D341Med (cell line): ENCODE measurements at places on chromosomes 1 and 21.
A peak's percentile ranks its signal among the peaks of the same experiment; 100 is the strongest.

- DNase-seq = no peak
Measured at GRCh38 chr1:11730429-11730891, 5.5 kb upstream of the AGTRAP start.

DNA sequence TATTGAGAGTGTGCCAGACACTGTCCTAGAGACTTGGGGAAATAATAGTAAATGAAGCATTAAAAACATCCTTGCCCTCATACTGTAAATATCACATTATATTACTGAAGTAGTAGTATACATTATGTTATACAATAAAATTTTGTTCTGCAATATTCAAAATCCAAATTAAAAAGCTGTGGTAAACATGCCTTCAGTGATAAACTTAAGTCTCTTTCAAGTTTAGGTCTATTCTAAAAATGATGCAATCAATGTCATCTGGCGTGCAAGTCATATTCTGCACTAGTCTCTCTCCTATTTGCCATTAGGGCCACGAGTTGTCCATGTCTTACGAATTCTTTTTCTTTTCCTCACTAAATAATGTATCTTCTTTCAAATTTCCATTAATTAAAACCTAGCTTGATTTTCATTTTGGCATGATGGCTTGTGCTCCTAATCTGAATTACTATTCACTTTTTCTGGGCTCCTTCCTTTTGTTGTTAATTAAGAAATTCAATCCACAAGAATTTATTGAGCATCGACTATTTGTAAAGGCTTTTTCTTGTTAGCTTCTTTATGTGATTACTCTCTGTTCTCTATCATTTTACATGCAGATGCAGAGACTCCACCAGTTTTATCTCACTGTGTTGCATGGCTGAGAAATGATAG lies 130.7 kb downstream of the COQ8A start:
- no peak for DNase-seq

- DNase-seq = peak; percentile 82
Measured at GRCh38 chr1:17502326-17502778, 37.1 kb upstream of the ARHGEF10L start.

- no peak for DNase-seq
Measured at GRCh38 chr1:89739013-89739843, 81.6 kb upstream of the LRRC8D start.

DNA sequence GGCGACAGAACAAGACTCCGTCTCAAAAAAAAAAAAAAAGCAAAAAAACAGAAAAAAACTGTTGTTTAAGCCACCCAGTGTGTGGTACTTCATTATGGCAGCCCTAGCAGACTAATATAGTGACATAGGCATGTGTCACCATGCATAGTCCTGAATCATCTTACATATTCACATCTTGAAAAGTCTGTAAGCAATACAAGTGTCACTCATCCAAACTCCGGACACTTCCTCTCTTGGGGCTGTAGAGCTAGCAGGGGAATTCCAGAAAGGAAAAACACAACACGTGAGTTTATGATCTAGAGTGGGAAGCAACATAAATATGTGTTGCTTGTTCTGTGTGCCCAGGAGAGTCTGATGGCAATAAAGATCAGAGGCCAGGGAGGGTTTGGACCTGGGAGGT lies 81.6 kb upstream of the KCNE2 start:
- no peak for DNase-seq

DNA sequence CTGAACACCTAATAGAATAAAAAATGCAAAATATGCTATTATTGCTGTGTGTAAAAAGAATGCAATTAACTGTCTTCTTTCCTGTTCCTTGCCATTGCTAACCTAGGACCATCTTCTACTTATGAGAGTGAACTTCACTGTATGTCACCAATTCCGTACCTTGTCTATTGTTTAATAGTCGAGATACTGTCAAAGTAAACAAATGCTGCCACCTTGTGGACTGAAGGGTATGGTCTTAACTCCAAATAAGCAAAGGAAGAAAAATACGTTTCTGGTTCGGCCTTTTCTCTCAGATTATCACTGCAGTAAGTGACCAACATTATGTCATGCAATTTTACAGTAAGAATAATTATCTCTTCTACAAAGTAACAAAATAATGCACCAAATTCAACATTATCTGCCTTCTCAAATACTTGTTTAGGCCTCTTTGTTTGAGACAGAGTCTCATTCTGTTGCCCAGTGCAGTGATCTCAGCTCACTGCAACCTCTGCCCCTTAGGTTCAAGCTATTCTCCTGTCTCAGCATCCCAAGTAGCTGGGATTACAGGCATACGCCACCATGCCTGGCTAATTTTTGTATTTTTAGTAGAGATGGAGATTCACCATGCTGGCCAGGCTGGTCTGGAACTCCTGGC lies 133.4 kb downstream of the COP1 start:
- peak; percentile 56 for DNase-seq

- DNase-seq = no peak
Measured at GRCh38 chr21:35475762-35476161, 426.7 kb upstream of the RUNX1 start.

DNA sequence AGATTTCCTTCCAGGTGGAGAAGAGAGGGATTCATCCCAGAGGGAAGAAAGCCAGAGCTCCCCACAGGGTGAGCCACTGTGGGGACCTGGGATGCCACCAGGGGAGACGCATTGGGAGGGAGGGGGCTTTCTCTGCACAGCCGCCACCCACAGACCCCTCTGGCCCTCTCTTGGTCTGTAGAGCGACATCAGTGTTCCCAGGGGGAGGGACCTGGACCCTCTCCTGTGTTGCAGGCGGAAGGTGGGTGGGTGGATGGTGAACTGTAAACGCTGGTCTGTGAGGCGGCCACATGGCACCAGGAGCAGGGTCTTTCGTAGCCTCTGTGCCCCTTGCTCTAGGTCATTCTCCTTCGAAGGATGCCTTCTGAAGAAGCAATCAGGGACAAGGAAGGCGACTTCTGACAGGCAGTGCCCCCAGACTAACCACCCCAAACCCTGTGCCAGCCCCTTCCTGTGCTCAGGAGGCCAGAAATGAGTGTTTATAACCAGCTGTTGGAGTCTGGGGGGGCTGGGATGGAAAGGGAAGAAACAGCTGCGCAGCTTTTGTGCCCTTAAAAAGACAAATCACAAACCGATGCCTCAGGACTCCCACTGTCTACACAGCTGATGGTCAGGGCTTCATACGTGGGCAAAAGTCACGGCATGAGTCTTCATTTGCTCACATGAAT lies 121.4 kb upstream of the ZBTB40 start:
- no peak for DNase-seq

DNA sequence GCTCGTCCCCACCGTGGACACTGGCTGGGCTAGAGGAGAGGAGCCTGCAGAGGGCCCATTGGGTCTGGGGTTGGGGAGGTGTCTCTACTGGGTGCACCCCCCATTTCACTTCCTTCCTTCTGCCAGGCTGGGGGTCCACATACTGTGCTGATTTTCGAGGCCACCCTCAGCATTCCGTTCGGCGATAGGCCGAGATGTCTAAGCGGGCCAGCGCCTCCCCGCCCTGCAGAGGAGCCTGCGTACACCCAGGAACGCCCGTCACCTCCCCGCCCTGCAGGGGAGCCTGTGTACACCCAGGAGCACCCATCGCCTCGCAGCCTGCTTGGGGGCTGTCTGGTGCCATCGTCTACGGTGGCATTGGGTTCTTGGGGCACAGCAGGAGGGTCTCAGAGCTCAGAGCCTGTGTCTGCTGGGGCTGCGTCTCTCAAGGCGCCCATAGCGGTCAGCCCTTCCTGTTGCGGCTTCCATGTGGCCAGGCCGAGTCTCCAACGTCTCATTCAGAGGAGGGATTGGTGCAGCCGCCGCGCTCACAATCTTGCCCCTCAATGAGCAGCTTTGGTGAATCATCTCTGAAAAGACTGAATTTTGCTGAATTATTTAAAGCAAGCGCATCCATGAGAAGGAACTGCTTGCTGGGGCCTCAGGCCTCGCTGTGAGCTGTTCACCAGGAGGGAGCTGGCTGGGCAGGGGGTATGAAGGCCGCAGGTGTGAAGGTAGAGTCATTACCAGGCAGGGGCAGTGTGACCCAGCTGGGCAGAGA lies 30.7 kb upstream of the AGPAT3 start:
- DNase-seq = peak; percentile 25

DNA sequence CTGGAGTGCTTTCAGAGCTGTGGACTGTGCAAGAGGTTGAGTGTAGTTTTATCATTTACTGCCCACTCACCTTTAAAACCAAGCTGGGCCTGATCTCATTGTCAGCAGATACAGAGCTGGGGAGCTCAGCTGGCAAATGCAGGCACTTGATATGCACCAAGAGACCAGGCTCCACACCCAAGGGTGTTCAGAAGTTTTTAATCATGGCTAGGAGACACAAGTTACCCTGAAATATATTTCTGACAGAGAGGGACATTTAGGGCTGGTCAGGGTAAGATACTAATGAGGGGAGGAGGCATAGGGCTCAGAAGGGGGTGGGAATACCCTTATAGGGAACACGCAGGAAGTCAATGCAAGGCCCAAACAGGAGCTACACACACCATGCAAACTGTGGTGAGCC lies 153.7 kb downstream of the ELAVL4 start:
- no peak for DNase-seq

DNA sequence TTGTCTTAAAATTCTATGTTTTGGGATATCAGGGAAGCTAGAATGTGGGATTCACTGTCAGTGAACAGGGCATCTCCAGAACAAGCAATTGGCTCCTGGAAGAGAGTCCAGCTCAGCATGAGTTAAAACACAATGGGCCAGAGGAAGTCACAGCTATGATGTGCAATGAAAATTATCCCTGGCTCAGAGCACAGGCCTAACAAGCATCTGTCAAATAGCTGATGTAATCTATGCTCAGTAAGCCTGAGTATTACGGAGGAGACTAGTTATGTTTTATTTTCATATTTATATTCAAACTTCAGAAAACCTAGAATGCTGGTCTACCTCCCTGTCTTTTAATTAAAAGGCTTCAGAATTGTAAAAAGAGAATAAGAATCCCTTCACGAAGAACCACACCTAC lies 41.6 kb downstream of the PARP1 start:
- DNase-seq = no peak

DNA sequence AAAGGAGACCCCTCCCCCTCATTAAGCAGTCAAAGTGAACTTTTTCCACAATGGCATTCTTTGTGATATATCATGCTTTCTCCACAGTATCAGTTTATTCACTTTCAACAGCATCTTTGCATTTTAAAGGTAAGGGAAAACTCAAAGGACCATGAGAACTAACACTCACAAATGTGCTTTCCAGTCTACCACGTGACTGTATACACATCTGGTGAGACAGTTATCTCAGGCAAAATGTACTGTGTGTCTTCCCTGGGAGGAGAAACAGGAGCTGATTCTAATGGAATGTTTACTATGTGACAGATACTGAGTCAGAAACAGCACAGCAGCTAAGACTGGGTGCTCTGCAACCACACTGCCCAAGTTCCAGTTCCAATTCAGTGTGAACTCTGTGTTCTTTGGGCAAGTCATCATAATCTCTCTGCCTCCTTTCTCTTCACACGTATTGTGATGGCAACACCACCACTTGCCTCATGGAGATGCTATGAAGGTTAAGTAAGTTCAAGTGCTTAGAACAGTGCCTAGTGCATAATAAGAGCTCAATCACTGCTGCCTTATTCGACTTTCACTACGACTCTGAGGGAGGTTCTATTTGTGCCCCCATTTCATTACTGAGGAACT lies 79.0 kb downstream of the SLC45A1 start:
- no peak for DNase-seq

GRCh38 chr1:116559304-116559761 lies 11.5 kb downstream of the CD58 start:
- no peak for DNase-seq

- no peak for DNase-seq
Measured at GRCh38 chr1:203701606-203702005, 63.4 kb upstream of the LAX1 start.

DNA sequence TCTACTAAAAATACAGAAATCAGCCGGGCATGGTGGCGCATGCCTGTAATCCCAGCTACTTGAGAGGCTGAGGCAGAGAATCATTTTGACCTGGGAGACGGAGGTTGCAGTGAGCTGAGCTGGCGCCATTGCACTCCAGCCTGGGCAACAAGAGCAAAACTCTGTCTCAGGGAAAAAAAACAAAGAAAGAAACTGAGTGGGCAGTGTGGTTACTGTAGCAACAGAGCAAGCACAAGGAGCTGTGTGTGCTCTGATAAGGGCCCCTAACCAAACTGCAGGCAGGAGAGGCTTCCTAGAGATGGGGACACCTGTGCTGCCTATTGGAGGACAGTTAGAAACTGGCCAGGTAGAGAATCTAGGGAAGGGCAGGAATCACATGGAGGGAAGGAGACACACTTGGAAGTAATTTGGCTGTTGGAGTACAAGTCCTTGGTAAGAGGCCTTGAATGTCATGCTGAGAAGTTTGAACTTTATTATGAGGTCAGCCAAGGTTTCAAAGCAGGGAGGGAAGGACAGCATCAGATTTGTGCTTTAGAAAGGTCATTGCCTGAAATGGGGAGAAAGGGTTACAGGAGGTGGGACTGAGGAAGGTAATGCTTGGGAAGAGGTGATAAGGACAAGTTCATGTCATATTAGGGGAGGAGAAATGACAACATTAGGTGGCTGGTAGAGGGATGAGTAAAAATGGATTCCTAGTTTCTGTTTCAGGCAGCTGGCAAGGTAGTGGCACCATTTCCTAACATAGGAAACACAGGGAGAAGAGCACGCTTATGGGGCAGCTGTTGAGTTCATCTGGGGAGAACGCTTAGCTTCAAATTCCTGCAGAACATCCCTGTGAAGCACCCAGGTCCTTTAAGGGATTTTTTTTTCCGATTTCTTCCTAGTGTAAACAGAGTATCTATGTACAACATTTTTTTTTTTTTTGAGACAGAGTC lies 69.2 kb upstream of the ARTN start:
- no peak for DNase-seq

DNA sequence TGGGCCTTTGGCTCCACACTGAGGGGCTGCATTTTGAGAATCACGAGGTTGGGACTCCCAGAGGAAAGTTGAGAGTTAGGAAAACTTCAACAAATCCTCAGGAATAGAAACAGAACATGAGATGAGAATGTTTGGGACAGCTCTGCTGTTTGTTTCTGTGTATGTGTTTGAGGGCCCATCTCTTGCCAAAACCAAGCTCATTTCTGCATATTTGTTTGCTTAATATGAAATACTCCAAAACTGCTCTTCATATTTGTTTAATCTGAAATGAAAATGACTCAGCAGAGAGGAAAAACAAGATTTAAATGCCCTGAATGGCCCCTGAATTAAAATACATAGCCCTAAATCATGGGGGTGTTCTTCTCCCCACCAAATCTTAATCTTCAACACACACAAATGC lies 78.1 kb downstream of the DDR2 start:
- no peak for DNase-seq

DNA sequence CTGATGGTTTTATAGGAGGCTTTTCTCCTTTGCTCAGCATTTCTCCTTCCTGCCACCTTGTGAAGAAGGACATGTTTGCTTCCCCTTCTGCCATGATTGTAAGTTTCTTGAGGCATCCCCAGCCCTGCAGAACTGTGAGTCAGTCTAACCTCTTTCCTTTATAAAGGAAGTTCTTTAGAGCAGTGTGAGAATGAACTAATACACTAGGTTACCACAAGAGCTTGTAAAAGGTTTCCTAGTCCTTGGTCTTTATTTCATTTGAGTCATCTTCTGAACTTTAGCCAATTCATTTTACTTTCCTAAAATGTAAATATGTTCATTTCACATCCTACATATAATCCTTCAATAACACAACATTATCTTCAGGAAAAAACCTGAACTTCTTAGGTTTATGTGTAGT lies 365.3 kb downstream of the HHIPL2 start:
- DNase-seq = no peak

GRCh38 chr1:175978476-175978875 lies 228.6 kb downstream of the COP1 start:
- no peak for DNase-seq

GRCh38 chr1:220880726-220881506 lies 1.7 kb downstream of the HLX start:
- DNase-seq = peak; percentile 53

GRCh38 chr1:54460351-54460750 lies 54.2 kb upstream of the SSBP3 start:
- DNase-seq = no peak
